ENCODE measurements at places on chromosomes 3 and 15.
A peak's percentile ranks its signal among the peaks of the same experiment; 100 is the strongest.

DNA sequence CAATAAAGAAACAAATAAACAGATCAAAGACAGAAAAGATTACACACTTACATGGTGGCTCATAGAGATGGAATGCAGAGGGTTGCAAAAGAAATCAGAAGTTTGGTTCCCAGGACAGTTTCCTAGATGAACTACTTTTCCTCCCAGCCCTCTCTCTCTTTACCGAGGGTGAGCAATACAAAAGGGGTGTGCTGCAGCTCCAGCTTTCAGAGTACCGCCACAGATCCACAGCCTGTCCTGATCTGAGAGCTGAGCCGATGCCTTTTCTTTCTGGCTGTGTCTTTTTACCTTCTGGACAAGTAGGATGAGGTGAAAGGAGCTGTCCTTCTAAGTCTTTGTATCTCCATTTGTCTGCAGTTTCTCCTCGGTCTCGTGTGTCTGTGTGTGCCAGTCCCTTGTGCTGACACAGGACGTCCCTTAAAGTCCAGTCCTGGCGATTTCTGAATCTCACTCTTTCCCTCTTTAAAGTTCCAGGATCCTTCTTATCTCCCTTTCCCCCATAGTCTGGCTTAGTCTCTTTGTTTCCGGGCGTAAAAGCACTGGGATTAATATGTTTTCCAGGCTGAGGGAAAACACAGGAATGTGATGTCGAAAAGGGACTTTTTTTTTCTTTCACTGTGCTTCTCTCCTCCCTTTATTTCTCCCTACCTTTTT is 540 bp downstream of the CCDC80 start:
- ATAC-seq = peak; percentile 26

- ATAC-seq = peak; percentile 83
Observed at GRCh38 chr3:124887177-124887931, at the start of gene ITGB5. Gene ITGB5, minus strand, starts transcription at chr3:124887365. Its CDS starts 365 bp downstream, at chr3:124887000.

- no peak for ATAC-seq
Observed at GRCh38 chr3:184682671-184683070, 29.2 kb downstream of the MAGEF1 start.

DNA sequence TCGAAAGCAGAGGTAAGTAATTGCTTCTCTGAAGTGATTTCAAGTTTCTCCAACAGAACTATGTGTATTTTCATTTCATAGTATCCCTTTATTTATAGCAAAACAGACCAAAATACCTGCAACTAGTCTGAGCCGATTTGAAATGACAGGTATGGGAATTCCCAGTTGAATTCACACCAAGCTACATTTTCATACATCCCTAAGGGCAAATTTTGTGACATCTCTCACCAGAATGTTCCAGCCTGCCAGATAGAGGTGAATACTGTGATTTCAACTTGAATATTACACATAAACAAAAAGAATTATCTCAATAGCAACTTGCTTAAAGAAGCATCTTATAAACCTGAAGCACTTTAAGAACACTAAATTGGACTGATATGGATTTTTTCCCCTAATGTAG is 235.7 kb downstream of the SLC9A9 start:
- ATAC-seq = no peak

DNA sequence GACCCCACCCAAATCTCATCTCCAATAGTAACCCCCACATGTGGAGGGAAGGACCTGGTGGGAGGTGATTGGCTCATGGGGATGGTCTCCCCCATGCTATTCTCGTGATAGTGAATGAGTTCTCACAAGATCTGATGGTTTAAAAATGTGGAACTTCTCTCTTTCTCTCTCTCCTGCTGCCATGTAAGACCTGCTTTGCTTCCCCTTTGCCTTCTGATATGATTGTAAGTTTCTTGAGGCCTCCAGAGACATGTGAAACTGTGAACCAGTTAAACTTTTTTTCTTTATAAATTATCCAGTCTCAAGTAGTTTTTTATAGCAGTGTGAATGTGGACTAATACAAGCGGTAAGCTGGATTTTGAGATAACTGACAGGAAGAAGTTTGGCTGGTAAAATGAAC is 60.3 kb upstream of the MBNL1 start:
- no peak for ATAC-seq
